ENCODE measurements at places on chromosomes 4 and X.

- DNase-seq, result no peak
These were observed 180.9 kb downstream of the RASL11B start for GRCh38 chr4:53043055-53043454.

DNA sequence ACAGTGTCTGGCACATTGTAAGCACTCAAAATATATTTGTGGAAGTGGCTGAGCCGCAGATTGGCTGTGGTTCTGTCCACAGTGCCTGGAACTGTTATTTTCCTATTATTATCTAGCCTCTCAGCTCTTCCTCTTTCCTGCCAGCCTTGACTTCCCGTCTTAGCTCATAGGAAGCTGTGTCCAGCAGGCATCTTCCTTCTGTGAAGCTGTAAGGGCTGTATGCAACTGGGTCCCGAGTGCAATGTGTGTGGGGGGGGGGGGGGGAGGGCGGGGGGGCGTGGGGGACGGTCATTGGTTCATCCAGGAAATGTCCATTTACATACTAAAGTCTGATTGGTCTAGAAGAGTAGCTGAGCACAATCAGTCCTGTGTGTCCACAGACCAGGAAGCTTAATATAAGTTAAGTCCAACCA is 210.7 kb downstream of the PDGFRA start:
- DNase-seq, result no peak

DNA sequence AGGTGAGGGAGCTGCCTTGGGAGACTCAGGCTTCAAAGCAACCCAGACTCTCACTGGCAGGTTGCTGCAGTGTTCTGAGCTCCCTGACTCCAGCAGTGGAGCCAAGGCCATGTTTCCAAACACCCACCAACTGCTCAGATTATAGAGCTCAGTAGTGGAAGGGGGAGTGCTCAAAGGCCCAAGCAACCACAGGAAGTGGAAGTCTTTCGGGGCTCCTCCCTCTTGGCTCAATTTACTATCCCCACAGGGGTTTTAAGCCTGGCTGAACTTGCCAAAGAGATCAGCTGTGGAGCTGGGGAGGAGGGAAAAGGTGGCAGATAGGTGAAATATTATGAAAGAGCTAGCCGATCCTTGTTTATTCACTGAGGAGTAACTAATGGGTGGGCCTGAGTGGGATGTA is 82.5 kb downstream of the HPRT1 start:
- no peak for DNase-seq

- no peak for DNase-seq
These were observed 743.2 kb downstream of the TRAM1L1 start for GRCh38 chr4:116342143-116342542.

DNA sequence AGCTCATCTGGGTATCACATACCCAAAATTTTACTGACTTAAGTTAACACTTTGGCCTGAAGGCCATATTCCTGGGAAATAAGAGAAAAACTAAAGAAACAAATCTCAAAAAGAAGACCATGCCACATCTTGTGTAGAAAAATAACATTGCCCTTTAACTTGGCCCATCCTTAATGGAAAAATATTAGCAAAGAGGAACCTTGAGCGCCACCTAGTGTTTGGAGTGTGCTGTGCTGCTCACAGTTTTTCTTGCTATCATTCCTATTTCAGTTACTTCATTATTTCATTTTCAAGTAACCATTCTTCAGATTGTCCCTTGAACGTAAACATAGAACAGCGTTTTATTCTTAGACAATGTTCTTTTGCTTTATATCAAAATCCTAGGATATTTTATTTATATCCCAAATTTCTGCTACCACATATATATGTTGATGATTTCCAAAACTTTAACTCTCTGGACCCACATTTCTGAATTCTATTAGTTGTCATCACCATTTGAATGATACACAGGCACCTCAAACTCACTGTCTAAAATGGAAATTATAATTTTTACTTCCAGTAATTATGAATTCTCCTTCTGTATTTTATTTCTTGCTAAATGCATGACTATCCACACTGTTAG is 999.0 kb upstream of the ADGRL3 start:
- peak; percentile 46 for DNase-seq

DNA sequence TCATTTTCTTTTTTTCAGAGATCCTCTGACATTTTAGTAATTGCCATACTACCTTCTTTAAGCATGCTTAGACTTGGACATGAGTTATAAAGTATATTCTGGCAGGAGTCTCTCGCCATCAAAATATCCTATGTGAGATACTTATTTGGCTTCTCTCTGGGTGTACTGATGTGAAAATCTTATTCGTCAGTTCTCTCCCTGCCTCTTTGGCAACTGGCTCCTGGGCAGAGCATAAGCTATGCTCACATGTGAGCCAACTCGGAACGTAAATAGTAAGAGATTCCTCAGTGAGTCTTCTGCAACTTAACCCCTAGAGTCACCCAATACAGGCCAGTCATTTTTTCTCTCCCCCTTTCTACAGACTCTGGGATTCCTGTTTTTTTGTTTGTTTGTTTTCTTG is 91.6 kb downstream of the MAGEB17 start:
- DNase-seq, result no peak

GRCh38 chr4:96833831-96834230 is 993.9 kb downstream of the PDHA2 start:
- no peak for DNase-seq

GRCh38 chr4:85784947-85785346 is 310.0 kb downstream of the ARHGAP24 start:
- DNase-seq, result no peak

Measured in Panc1 (cell line).